ENCODE measurements at places on chromosomes 5 and 9.

DNA sequence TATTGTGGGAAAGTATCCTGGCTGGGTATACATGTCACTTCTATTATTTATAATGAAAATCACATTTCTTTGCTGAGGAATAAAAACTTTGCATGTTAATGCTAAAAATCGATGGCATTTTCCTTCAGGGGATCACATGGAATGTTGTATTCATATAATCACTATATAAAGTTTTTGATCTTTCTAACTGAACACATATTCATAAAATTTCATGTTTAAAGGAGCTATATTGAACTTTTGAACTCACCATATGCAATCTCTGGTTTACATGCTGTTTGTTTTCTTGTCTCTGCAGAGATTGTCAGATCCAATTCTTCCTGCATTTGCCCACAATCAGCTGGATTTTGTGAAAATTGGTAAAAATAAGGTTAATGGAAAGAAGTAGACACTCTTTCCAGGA, 33.4 kb upstream of the TRAF1 start:
- DNase-seq = no peak

DNA sequence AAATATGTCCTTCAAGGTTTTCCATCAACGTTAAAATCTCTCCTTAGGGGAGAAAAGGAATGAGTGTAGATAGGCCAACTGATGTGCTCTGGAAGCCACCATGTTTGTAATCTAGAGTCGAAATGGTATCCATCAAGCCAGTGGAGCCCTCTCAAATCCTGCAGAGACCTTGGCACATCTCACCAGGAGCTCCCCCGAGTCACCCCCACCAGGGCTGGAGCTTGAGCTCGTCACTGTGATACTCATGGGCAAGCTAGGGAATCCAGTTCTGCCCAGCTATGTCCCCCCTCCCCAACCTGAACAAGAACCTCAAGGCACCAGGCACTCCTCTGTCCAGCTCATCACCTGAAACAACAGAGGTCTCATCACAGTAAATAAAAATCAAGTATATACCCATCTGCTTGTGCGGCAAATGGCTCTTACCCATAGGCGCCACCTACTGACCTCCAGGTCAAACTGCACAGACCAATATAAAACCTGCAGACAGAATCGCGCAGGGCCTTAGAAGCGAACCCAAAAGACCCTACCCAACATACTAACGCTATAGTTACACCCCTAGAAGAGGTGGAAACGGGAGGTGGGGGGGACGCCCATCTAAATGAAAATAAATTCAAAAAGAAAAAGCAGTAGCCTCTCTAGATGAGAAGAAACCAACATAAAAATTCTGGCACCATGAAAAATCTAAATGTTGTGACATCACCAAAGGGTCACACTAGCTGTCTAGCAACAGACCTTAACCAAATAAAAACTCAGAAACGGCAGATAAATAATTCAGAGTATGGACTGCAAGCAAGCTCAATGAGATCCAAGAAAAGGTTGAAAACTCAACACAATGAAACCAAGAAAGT, 75.0 kb downstream of the TTC39B start:
- no peak for DNase-seq

DNA sequence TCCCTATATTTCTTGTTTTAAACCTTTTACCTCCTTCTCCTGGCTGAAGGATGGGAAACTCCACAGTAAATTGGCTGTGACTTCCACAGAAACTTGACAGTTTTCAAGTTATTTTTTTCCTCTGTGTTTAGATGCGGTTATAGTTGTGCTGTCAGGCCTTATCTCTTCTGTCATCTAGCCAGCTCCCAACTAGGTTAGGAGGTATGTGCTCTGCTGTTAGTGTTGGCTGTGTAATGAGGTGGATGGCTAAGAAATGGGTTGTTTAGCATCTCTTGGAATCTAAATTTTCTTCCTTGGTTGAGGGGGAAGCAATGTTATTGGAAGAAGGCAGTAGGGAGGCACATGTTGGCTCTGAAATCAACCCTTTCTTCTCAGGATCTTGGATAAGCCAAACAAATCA, 149.9 kb upstream of the RUSC2 start:
- DNase-seq = no peak

- DNase-seq = no peak
Observed at GRCh38 chr9:105968811-105969466, 274.6 kb downstream of the TMEM38B start.

GRCh38 chr5:54091307-54092130, 218.9 kb downstream of the ARL15 start:
- DNase-seq = no peak

DNA sequence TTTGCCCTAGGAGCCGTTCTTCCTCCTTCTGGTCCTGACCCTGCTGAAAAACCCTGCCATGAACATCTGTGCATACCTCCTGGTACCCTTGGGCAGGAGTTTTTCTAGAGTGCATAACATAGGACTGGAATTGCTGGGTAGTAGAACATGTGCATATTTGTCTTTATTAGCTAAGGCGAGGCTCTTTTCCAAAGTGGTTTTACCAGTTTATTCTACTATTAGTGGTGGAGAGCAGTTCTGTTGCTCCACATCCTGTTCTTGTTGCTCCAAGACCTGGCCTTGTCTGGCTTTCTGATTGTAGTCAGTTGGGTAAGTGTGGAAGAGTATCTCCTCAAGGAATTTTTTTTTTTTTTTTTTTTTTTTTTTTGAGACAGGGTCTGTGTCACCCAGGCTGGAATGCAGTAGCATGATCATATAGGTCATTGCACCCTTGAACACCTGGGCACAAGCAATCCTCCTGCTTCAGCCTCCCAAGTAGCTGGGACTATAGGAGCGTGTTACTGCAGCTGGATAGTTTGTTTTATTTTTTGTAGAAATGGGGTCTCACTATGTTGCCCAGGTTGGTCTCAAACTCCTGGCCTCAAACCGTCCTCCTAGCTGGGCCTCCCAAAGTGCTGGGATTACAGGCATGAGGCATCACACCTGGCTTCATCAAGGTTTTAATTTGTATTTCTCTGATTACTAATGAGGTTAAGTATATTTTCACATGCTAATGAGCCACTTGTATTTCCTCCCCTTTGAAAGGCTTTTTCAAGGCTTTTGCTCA, 85.2 kb downstream of the SPRY4 start:
- peak; percentile 23 for DNase-seq

DNA sequence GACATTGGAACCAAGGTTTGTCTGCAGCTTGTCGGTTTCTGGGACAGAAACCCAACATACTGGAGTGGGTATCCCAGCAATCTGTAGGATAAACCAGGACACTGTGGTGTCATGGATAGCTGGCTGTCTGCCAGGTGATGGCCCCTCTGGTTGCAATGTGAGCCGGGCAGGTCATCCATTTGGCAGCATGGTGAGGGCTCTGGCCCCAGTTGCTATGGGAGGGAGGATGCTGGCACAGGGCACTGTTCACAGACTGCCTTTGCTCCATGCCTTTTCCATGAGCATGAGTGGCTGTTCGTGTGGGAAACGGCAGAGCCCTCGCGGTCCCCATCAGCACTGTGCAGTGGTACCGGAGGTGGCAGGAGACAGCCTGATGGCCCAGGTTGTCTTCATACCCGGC, 6.4 kb downstream of the S1PR3 start:
- no peak for DNase-seq

All from NCI-H510A treated with DMSO at 0.1 percent for 48 hours (cell line).